Stimulated activated CD4-positive, alpha-beta T cell treated with anti-CD3 and anti-CD28 coated beads, Interleukin-12 subunit alpha, Interleukin-12 subunit beta, amount 100 ng/mL, for 4 hours (primary cell): ENCODE measurements at places on chromosomes 1 and 21.
A peak's percentile ranks its signal among the peaks of the same experiment; 100 is the strongest.

DNA sequence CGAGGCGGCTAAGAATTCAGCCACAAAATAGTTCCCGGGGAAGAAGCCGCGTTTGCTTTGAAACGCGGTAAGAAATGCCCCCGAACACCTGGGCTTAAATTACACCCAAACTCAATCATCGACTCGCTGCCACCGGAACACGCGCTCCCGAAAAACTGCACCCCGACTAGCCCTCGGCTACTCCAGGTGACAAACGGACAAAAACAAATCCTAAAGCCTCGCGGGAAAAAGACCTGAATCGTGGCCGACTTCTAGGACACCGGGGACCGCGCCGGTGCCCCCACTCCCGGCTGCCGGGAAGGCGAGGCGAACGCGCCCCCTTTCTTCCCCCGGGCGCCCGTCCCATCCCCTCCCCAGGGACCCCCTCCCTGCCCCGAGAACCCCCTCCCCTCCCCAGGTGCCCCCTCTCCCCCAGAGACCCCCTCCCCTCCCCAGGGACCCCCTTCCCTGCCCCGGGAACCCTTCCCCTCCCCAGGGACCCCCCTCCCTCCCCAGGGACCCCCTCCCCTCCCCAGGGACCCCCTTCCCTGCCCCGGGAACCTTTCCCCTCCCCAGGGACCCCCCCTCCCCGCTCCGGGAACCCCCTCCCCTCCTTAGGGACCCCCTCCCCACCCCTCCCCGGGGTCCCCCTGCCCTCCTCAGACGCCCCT, 628 bp downstream of the C1orf159 start:
- DNase-seq = no peak

- DNase-seq = no peak
These were observed 420.9 kb upstream of the CAMK1G start for GRCh38 chr1:209162651-209163050.

GRCh38 chr1:62271948-62272728, 47.1 kb downstream of the KANK4 start:
- DNase-seq = peak; percentile 13

- DNase-seq = no peak
These were observed 64.0 kb downstream of the ABCA4 start for GRCh38 chr1:94056996-94057395.

DNA sequence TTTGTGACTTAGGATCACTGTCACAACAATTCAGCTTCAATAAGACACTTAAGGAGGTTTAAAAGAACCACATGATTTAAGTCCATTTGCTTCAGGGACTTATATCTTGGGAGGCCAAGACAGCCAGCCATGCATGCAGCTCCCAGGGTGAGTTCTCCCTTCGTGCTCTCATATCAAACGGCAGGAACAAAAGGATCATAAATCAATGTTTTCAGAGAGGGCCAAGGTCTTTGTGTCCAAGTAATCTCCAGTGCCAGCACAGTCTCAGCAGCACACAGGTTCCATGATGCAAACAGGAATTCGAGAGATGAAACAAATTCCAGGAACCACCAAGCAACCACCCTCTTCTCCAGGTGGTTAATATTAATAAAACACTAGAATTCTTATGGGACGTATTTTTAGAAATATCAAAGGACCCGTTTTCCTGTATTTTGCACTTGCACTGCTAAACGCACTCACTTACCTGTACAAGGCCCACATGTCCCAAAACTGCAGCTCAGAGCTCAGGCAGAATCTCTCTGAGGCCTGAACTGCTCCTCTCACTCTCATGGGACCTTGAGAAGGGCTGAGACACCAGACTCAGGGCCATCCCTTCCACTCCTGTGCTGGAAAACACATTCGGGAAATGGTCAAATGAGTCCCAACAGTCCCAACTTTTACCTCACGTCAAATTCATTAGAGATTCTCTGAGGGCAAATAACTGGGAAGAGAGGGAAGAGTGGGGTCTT, 100.0 kb upstream of the RAB4A start:
- no peak for DNase-seq

GRCh38 chr1:187871177-187871845, 1042.6 kb downstream of the PLA2G4A start:
- no peak for DNase-seq
